ENCODE measurements at places on chromosomes 3 and 15. TPM values are rescaled to one million over a fixed set of nuclear protein-coding genes. Genes with fewer than 3 reads are reported as not detected.
A peak's percentile ranks its signal among the peaks of the same experiment; 100 is the strongest.

SCAANT1 gene
- not detected for total RNA-seq

KLHL6 gene
- 0.04 TPM for total RNA-seq

C3orf49 gene
- total RNA-seq: not detected

GABRA5 gene
- not detected for total RNA-seq

PRR20G gene
- total RNA-seq: not detected

NR2F2 gene
- total RNA-seq: 0.99 TPM

P3H2 gene
- 45.3 TPM for total RNA-seq

- H3K27me3 ChIP-seq: peaks cover 100% of the 10 kb centered on the region
- peak overlapping the region; percentile 8 for H3K4me3 ChIP-seq
- H3K4me1 ChIP-seq: no peaks in the 10 kb centered on the region
- no peak overlapping the region for H3K27ac ChIP-seq
- DNase-seq: no peak
- H3K36me3 ChIP-seq: no peaks in the 10 kb centered on the region
Measured at GRCh38 chr3:62369476-62369743, 3.9 kb downstream of the FEZF2 start.

DNA sequence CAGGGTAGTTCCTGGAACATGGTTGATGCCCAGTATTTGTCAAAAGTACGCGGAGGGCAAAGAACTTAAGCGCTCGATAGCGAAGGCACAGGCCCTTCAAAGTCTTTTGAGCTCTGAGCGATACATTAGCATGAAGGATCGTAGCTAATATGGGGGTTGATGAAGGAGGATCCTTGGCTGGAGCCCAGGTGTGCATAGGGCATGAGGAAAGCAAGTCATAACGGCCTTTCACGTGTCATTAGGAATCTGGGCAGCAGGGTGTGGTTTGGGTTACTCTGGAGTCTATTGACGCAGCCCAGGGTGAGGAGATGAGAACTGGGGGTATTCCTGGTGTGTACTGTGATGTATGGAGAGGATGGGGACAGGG, 31.7 kb downstream of the SPINK8 start:
- H3K4me1 ChIP-seq: peaks cover 8% of the 10 kb centered on the region
- H3K36me3 ChIP-seq: peaks cover 4% of the 10 kb centered on the region
- H3K4me3 ChIP-seq: peak overlapping the region; percentile 80
- H3K27me3 ChIP-seq: peaks cover 12% of the 10 kb centered on the region
- H3K27ac ChIP-seq: peak overlapping the region; percentile 97

- no peaks in the 10 kb centered on the region for H3K4me1 ChIP-seq
- no peaks in the 10 kb centered on the region for H3K36me3 ChIP-seq
- H3K4me3 ChIP-seq: no peak overlapping the region
Measured at GRCh38 chr15:59394166-59394661, 21.5 kb upstream of the MYO1E start.

DNA sequence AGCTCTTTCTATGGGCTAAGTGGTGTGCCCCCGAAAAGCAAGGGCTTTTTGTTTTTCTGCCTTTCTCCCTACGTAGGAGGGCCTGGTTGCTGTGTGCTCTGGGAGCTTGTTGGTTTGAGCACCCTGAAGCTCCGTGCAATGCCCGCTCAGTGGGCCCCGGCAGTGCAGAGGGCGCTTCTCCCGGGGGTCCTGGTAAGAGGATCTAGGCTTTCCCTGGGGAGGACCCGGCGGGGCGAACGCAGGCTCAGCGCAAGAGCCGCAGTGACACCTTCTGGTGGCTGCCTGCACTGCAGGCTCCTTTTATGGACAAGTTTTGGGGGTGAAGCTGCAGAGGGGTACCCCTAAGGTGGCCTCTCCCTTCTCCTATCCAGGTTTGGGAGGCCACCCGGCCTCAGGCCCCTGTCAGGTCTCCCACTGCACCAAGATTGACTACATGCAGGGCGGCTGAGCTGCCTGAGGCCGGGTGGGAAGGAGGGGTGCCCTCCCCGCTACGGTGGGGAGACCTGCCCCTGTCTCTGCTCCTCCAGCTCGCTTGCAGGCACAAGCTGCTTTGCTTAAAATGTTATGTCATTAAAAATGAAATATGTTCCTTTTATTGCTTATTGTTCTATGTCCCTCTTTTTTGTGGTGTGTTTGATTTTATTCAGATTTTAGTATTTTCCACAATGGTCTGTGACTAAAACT, 387.9 kb downstream of the GABRG3 start:
- peak; percentile 5 for DNase-seq
- no peaks in the 10 kb centered on the region for H3K36me3 ChIP-seq
- H3K4me1 ChIP-seq: no peaks in the 10 kb centered on the region
- no peaks in the 10 kb centered on the region for H3K27me3 ChIP-seq
- H3K4me3 ChIP-seq: no peak overlapping the region
- H3K27ac ChIP-seq: no peak overlapping the region

DNA sequence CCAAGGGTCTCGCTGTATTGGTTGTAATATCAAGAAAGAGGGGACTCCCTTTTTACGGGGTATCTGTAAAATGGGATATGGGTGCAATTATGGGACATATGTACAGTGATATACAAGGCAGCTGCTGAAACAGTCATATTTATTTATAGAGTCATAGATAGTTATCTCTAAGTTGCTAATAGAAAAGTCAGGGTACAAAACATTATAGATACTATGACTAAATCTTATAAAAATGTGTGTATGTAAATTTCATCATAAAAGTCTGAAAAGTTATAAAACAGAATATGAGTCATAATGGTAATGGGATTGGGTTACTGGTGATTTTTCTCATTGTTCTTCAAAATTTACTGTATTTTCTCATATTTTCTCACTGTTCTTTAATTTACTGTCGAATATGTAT, 344.9 kb upstream of the SLCO3A1 start:
- no peaks in the 10 kb centered on the region for H3K36me3 ChIP-seq
- H3K4me3 ChIP-seq: no peak overlapping the region
- H3K27me3 ChIP-seq: no peaks in the 10 kb centered on the region
- no peaks in the 10 kb centered on the region for H3K4me1 ChIP-seq

DNA sequence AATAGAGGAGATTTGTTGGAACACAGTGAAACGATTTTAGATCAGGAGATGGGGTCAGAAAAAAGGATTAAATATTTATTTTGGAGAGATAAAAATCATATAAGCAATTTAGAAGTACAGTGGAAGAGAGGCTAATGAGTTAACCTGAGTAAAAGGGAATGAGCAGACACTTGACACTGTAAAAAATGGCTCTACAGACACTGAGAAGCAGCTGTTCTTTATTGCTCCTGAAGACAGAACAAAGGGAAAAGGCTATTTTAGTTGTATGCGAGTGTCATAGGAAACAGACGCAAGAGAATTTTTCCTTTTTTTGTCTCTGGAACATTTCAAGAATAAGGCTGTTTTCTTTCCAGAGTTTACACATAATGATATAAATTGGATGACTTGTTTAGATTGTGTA, 34.3 kb downstream of the ASTE1 start:
- no peak for DNase-seq
- peaks cover 19% of the 10 kb centered on the region for H3K36me3 ChIP-seq
- no peak overlapping the region for H3K4me3 ChIP-seq
- no peaks in the 10 kb centered on the region for H3K4me1 ChIP-seq
- H3K27ac ChIP-seq: no peak overlapping the region

DNA sequence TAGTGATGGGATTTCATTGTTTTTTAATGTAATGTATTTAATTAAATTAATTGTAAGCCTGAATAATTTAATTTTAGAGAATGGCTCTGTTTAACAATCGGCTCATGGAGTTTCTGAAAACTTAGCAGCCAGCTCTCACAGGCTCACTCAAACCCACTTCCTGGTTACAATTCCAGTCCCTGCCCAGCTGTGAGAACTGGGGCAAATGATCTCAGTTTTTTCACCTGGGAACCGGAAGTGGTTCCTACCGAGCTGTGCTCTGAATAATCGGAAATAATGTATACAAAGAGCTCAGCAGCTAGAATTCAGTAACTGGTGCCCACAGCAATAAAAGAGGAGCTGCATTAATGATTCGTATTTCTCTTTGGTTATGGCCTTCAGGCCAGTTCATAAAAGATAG, 244.3 kb upstream of the MCTP2 start:
- peaks cover 56% of the 10 kb centered on the region for H3K27me3 ChIP-seq
- H3K27ac ChIP-seq: no peak overlapping the region
- H3K36me3 ChIP-seq: no peaks in the 10 kb centered on the region
- H3K4me3 ChIP-seq: no peak overlapping the region

DNA sequence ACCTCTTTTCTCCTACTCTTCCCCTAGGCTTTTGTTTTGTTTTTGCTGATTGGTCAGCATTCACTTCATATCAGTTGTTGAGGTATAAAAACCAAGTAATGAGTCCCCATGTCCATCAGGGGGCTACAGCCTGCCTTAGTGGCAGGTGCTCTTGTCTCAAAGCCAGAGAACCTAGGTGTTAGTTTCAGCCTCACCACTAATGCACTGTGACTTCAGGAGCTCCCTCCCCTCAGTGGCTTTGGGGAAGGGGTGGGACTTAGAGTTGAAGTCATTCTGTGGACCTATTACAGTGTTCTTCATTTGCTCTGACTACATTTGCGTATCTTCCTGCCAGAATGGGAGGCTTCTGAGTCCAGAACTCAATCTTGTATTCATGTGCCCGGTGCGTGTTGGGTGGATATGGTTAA, 41.6 kb downstream of the NR2C2 start:
- no peaks in the 10 kb centered on the region for H3K36me3 ChIP-seq
- no peak for DNase-seq
- no peaks in the 10 kb centered on the region for H3K27me3 ChIP-seq
- no peak overlapping the region for H3K27ac ChIP-seq
- peaks cover 20% of the 10 kb centered on the region for H3K4me1 ChIP-seq

DNA sequence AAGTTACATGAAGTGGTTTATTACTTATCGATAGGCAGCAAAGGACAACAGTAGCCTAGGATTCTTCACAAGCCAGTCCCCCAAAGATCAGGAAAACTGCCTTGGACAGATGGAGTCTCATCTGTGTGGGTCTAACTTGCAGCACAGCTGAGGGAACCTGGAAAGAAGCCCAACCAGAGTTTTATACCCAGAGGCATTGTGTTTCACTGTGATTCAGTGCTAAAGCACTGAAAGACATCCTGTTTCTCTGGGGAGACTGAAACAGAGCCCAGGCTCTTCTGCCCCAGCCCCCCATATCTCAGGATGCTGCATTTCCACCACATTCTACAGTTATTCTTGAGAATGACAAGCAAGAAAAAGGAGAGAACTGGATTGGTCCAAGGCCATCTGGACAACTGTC, 48.2 kb upstream of the PYDC2 start:
- H3K27me3 ChIP-seq: no peaks in the 10 kb centered on the region
- H3K4me3 ChIP-seq: no peak overlapping the region
- H3K27ac ChIP-seq: no peak overlapping the region
- H3K4me1 ChIP-seq: no peaks in the 10 kb centered on the region

DNA sequence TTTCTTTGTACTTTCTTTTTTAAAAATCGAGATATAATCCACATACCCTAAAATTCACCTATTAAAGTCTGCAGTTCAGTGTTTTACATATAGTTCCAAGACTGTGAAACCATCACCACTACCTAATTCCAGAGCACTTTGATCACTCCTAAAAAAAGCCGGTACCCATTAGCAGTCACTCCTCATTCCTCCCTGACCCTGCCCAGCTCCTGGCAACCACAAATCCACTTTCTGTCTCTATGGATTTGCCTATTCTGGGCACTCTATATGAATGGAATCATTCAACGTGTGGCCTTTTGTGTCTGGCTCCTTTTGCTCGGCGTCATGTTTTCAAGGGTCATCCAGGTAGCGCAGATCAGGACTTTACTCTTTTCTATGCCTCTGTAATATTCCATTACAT, 17.3 kb downstream of the TRPM1 start:
- H3K4me3 ChIP-seq: no peak overlapping the region
- H3K27me3 ChIP-seq: no peaks in the 10 kb centered on the region
- H3K36me3 ChIP-seq: no peaks in the 10 kb centered on the region

DNA sequence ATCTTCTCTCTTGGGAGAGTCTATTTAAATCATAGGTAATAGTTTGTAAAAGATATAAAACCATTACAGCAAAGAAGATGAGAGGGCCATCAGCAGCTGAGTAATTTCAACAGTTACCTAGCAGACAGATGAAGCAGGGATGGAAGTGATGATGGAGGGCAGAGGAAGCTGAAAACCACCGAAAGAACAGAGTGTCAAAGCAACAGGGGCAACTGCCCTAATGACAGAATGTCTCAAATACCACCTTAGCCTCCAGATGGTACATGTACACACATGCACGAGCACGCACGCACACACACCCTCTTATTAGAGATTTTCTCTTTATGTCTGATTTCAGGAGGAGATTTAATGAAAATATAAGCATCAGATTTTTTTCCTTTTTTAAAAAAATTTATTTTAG, 64.5 kb downstream of the NEDD4 start:
- H3K27me3 ChIP-seq: no peaks in the 10 kb centered on the region
- no peak overlapping the region for H3K4me3 ChIP-seq
- DNase-seq: no peak
- H3K27ac ChIP-seq: no peak overlapping the region

- H3K36me3 ChIP-seq: no peaks in the 10 kb centered on the region
- H3K4me1 ChIP-seq: no peaks in the 10 kb centered on the region
- no peak overlapping the region for H3K4me3 ChIP-seq
- H3K27me3 ChIP-seq: peaks cover 3% of the 10 kb centered on the region
Measured at GRCh38 chr3:185995352-185995751, 57.5 kb upstream of the TRA2B start.

DNA sequence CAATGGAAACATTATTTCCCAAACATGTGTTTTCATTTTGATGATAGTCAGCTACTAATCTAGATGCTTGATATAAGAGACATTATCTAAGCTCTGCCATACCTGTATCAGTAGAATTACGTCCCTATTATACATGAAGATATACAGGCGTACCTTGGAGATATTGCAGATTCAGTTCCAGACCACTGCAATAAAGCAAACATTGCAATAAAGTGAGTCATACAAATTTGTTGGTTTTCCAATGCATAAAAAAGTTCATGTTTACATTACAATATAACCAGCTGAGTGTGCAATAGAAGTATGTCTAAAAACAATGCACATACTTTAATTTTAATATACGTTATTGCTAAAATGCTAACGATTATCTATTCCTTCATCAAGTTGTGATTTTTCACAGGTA, 236.0 kb upstream of the ZNF717 start:
- no peaks in the 10 kb centered on the region for H3K36me3 ChIP-seq
- no peak overlapping the region for H3K27ac ChIP-seq
- H3K4me1 ChIP-seq: no peaks in the 10 kb centered on the region

DNA sequence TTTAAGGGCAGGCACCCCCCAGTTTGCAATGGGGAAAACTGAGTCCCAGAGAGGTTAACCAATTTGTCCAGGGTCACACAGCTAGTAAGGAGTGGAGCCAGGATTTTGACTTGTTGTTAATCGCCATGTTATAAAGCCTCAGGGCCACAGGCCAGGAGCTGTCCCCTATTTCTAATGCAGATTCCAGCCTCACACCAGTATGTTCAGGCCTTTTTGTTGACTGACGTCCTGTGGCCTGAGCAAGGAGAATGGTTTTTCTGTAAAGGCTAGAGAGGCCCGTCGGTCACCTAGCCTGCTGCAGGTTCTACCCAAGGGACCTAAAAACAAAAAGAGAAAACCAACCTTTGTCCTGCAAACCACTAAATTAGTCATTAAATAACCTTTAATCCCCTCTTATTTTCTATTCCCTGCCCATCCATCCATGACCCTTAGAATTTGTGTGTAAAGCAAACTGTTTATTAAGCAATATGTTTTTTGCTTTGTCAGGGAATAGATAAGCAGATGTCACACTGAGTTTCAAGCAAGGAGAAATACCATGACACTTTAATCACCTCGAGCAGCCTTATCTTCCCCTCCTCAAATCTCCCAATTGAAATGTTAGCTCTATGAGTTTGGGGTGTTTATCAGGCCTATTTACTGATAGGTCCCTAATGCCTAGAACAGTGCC, 14.1 kb downstream of the ACOX2 start:
- H3K27ac ChIP-seq: no peak overlapping the region
- no peak overlapping the region for H3K4me3 ChIP-seq
- no peaks in the 10 kb centered on the region for H3K4me1 ChIP-seq

- DNase-seq: no peak
- H3K27ac ChIP-seq: no peak overlapping the region
- H3K4me3 ChIP-seq: no peak overlapping the region
- no peaks in the 10 kb centered on the region for H3K27me3 ChIP-seq
- no peaks in the 10 kb centered on the region for H3K36me3 ChIP-seq
Measured at GRCh38 chr3:5618170-5618569, 430.7 kb downstream of the EDEM1 start.
